ENCODE measurements at places on chromosomes 6 and 20.

GRCh38 chr20:17504066-17504897 lies 26.9 kb downstream of the BFSP1 start:
- DNase-seq: no peak

- no peak for DNase-seq
Measured at GRCh38 chr6:165905744-165906143, 242.7 kb upstream of the PDE10A start.

DNA sequence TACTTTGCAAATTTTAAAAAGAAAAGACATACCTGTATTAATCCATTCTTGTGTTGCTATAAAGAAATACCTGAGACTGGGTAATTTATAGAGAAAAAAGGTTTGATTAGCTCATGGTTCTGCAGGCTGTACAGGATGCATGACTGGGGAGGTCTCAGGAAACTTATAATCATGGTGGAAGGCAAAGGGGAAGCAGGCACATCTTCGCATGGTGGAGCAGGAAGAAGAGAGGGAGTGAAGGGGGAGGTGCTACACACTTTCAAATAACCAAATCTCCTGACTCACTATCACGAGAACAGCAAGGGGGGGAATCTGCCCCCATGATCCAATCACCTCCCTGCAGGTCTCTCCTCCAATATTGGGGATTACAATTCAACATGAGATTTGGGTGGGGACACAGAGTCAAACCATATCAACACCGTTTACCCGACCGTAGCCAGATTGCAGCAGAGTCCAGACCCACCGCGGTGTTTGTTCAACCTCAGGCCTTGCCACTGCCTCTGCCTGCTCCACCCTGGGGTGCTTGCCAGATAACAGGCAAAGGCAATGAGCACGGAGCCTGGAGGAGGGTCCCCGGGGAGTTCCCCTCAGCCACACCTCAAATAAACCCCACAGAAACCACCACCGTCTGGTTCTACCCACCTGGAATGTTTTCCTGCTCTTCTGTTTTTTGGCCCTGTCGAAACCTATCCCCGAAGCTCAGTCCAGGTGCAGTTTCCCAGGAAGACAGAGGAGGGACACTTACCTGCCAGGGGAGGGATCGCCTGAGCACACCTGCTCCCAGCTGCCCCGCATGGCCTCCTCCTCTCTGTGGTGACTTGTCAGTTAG lies 142.2 kb upstream of the AFDN start:
- DNase-seq: no peak

DNA sequence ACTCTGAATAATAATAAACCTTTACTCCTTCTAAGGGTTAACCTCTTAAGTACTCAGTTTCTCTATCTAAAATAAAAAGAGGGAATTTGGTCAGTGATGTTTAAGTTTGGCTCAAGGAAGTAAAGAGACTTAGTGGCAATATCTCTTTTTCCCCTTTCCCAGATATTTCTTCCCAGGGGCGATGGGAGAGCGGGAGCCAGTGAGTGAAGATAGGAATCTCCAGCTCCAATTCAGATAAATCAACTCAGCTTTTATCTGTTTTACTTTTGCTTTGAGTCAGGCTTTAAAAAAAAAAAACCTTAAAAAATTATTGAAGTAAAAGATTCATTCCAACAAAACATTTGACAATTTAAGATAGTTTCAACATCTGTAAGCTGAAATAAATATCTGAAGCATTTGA lies 45.4 kb upstream of the SNRPB2 start:
- DNase-seq: no peak

DNA sequence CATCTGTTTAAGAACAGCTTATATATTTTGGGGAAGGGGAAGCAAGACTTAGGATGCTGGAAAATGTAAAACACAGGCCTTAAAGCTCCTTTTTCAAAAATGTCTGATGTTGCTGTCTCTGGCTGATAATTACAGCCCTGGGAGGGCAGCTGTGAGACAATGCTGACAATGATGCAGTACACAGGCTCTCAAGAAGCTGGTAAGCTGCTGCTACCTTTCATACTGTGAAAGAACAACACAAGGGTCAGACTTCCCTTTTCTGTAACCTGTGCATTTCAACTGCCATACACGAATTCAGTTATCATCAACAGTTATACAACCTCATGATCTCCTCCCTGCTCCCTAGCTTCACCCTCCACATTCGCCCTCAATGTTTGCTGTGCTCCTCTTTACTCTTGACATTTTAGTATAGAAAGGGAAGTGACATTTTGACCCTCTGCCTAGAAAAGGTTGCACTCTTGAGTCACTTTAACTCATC lies 25.2 kb downstream of the MAP7 start:
- DNase-seq: no peak

- no peak for DNase-seq
Measured at GRCh38 chr20:19815553-19815991, 57.5 kb downstream of the RIN2 start.
